ENCODE measurements at places on chromosomes 2 and 18. TPM values are rescaled to one million over a fixed set of nuclear protein-coding genes. Genes with fewer than 3 reads are reported as not detected.

GRCh38 chr2:69386360-69386759, 667 bp downstream of the GFPT1 start:
- peak overlapping the region; percentile 81 for H3K27ac ChIP-seq
- no peak for DNase-seq
- peaks cover 29% of the 10 kb centered on the region for H3K4me1 ChIP-seq
- no peaks in the 10 kb centered on the region for H3K27me3 ChIP-seq

- no peak overlapping the region for H3K4me3 ChIP-seq
- no peak overlapping the region for H3K27ac ChIP-seq
- no peaks in the 10 kb centered on the region for H3K27me3 ChIP-seq
- H3K36me3 ChIP-seq, result peaks cover 22% of the 10 kb centered on the region
- peaks cover 23% of the 10 kb centered on the region for H3K4me1 ChIP-seq
- no peak for DNase-seq
Observed at GRCh38 chr18:54148151-54148550, 76.3 kb downstream of the MBD2 start.

- H3K4me3 ChIP-seq, result no peak overlapping the region
- no peaks in the 10 kb centered on the region for H3K27me3 ChIP-seq
- no peaks in the 10 kb centered on the region for H3K4me1 ChIP-seq
- DNase-seq, result no peak
- H3K36me3 ChIP-seq, result no peaks in the 10 kb centered on the region
Observed at GRCh38 chr18:67043276-67043675, 439.4 kb upstream of the CDH19 start.

GRCh38 chr2:40396124-40396523, 55.8 kb downstream of the SLC8A1 start:
- no peaks in the 10 kb centered on the region for H3K4me1 ChIP-seq
- no peaks in the 10 kb centered on the region for H3K27me3 ChIP-seq
- no peaks in the 10 kb centered on the region for H3K36me3 ChIP-seq
- no peak for DNase-seq

DNA sequence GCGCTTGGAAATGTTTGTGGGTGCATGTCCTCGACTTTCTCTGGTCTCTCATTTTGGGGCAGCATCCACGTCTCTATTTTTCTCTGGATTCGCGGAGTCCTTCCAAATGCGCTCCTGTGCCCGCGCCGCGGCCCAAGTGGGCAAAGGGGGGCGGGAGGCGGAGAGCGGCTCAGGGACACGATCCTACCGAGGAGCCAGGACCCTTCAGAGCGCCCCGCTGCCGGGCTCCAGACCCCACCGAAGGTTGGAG, 990 bp downstream of the EPAS1 start:
- peak; percentile 61 for DNase-seq
- H3K4me1 ChIP-seq, result peaks cover 30% of the 10 kb centered on the region
- peaks cover 88% of the 10 kb centered on the region for H3K27me3 ChIP-seq

DNA sequence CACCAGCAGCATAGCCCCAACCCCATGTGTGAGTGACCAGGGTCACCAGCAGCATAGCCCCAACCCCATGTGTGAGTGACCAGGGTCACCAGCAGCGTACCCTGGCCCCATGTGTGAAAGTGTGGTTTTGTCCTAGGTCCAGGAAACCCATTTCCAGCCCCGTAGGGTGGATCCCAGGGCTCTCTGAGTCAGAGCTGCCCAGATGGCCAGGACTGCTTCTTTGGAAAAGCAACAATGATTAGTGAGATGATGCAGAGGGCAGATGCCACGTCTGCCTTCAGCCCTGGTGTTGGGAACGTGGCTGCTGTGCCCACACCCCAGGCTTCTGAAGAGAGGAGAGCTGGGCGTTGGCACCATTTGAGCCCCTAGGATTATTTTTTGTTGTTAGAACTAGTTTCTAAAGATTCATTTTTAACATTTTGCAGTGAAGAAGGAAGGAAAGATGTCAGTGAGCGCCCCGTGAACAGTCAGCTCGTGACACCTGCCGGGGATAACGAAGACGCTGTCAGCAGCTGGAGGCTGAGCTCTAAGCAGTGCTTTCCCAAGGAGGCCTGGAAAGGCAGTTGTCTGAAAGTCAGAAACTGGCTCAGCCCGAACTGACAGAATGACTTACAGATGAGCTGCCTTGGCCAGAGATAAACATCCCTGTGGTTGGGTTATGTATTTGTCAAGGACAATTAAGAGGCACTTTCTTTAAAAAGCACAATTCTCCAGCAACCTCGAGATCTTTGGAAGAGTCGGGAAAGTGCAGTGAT, 32.1 kb upstream of the KCNG2 start:
- H3K4me1 ChIP-seq, result peaks cover 3% of the 10 kb centered on the region
- H3K4me3 ChIP-seq, result no peak overlapping the region
- no peak overlapping the region for H3K27ac ChIP-seq
- H3K27me3 ChIP-seq, result peaks cover 2% of the 10 kb centered on the region
- no peaks in the 10 kb centered on the region for H3K36me3 ChIP-seq

TGIF1 gene
- 35.6 TPM for total RNA-seq

GRCh38 chr18:65206551-65207260, 544.1 kb upstream of the CDH7 start:
- no peaks in the 10 kb centered on the region for H3K4me1 ChIP-seq
- H3K27me3 ChIP-seq, result no peaks in the 10 kb centered on the region
- no peak for DNase-seq
- no peak overlapping the region for H3K27ac ChIP-seq

DNA sequence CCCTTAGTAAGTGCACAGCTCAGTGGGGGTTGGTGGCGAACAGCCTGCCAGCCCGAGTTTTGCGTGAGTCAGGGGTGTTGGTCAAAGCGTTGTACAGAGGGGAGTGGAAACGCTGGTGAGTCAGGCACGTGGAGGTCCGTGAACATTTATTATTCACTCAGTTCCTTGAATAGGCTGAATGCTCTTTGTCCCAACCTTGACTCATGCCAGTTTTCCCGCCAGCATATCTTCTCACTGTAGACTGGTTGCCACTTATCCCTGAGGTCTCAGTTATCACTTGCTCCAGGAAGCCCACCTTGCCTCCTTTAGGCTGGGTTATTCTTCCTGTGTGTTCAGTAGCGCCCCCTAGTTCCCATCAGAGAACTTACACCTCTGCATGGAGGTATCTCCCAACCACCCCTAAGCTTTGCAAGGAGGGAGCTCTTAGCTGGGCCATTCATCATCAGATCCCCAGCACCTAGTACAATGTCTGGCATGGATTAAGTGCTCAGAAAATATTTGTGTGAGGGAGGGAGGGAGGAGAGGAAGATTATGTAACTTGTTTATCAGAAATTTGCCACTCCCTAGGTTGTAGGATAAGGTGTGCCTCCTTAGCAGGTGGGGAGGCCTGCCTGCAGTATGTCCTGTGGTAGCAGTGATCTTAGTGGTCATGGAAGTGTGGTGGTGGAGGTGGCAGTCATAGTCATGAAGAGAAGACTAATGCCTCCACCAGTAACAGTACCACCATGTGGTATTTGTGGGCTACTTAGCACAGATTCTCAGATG, 72.1 kb downstream of the CABLES1 start:
- no peak for DNase-seq
- peaks cover 13% of the 10 kb centered on the region for H3K27me3 ChIP-seq
- no peak overlapping the region for H3K4me3 ChIP-seq

SERPINB2 gene
- total RNA-seq, result 2.3 TPM

DNA sequence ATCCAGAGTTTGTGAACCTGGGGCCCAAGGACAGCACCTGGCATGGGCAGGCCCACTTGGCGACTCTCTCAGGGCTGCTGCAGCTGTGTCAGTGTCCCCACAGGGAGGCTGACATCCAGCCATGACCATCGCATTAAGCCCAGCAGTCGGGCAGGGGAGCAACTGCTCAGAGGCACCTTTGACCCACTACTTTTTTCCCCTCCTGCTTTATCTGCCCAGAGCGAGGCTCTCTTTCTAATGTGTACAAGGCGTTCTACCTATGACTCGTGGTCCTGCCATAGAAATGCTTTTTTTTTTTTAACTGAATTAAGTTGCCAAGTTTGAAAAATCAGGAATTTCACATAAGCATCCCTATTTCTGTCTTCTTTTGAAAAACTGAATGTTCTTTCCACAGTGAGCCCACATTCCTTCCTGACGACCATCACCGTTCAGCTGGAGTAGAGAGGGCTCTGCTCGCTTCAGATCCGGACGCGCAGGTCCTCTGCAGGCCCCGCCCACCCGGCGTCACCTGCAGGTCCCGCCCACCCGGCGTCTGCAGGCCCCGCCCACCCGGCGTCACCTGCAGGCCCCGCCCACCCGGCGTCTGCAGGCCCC, 403 bp upstream of the CLUL1 start:
- peaks cover 32% of the 10 kb centered on the region for H3K27me3 ChIP-seq
- H3K36me3 ChIP-seq, result no peaks in the 10 kb centered on the region
- peak overlapping the region; percentile 36 for H3K4me3 ChIP-seq
- peaks cover 4% of the 10 kb centered on the region for H3K4me1 ChIP-seq
- peak; percentile 28 for DNase-seq

DNA sequence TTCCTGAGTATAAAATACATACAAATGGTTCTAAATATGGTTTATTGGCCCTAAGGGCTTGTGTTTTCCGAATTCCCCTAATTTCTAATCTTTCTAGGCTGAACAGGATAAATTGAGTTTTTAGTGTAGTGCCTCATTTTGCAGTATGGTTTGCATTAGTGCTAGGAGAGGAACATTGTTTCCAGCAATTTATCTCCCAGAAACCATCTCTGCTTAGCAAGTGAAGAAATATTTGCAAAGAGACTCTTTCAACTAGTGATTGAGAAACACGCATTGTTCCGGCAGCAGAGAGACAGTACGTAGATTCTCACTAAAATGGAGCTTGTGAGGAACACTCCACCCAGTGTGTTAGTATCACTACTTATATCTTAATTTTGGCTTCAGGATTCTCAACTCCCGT, 177.8 kb upstream of the EPAS1 start:
- H3K4me3 ChIP-seq, result no peak overlapping the region
- no peak overlapping the region for H3K27ac ChIP-seq
- no peak for DNase-seq
- H3K4me1 ChIP-seq, result peaks cover 1% of the 10 kb centered on the region
- no peaks in the 10 kb centered on the region for H3K27me3 ChIP-seq

LYPD1 gene
- total RNA-seq, result not detected

DNA sequence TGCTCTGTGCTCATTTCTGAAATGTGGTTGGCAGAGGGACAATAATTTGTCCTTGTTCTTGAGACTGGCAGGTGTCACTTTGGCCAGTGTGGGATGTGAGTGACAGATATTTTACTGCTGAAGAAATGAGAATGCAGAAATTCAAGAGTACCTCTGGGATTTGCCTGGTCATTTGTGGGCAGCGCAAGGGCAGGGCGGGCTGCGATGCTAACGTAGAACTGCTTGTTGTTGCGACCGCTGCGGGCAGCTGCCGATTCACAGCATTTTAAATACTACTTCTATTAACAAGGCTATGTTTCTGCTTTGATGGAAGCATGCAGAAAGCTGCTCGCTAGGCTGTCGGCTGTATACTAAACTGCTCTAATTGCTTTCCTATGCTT, 268.6 kb downstream of the FIGN start:
- no peak for DNase-seq
- H3K27me3 ChIP-seq, result no peaks in the 10 kb centered on the region

ACTG2 gene
- 0.43 TPM for total RNA-seq

DNA sequence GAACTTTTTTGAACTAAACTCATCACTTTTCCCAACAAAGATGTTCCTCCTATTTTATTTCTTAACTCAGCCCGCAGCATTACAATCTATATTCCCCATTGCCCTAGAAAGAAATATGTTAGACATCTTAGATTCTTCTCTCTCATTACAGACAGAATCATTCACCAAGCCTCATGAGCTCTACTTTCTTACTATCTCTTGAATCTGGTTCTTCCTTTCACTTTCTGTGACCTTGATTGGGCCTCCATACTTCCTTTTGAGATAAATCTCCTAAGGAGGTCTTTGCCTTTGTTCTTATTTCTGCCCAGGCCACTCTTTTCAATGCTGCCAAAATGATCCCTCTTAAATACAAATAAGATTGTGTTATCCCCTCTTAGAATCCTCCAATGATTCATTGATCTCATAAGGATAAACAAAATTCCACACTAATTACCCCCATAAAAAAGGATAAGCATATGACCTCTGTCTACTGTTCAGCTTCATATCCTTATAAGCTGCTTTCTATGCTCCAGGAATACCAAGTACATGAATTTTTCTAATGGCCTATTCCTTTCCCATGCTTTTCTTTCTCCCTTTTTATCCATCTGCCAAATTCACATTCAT, 400.0 kb downstream of the ARHGAP15 start:
- H3K4me1 ChIP-seq, result peaks cover 24% of the 10 kb centered on the region
- H3K4me3 ChIP-seq, result peak overlapping the region; percentile 20
- H3K36me3 ChIP-seq, result peaks cover 50% of the 10 kb centered on the region

- H3K4me3 ChIP-seq, result no peak overlapping the region
- H3K27me3 ChIP-seq, result peaks cover 43% of the 10 kb centered on the region
- H3K27ac ChIP-seq, result no peak overlapping the region
- peaks cover 3% of the 10 kb centered on the region for H3K36me3 ChIP-seq
- no peak for DNase-seq
- H3K4me1 ChIP-seq, result peaks cover 7% of the 10 kb centered on the region
Observed at GRCh38 chr2:200301953-200302858, 4.3 kb upstream of the SPATS2L start.

DNA sequence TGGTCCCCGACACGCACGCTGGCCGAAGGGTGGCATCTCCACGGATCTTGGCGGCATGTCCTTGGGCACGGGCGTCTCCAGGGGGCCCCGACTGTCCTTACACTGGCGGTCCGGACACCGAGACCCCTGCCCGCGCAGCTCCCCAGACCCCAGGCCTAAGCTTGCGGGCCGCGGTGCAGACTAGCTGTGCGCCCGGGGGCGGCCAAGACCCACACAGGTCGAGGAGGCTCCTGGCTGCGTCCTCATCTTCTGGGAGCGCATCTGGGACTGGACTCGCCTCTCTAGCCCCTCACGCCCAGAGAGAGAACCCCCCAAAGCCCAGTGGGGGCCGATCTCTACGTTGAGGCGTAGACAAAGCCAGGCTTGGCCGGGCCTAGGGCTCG, 475 bp upstream of the TWIST2 start:
- no peaks in the 10 kb centered on the region for H3K36me3 ChIP-seq
- peaks cover 62% of the 10 kb centered on the region for H3K27me3 ChIP-seq
- H3K27ac ChIP-seq, result no peak overlapping the region
- no peaks in the 10 kb centered on the region for H3K4me1 ChIP-seq

Data from activated naive CD8-positive, alpha-beta T cell treated with anti-CD3 and anti-CD28 coated beads, Interleukin-2, amount 10 ng/mL, durations not matched to agents 7 days and 5 days (primary cell).